Choroid plexus epithelial cell (primary cell): ENCODE measurements at places on chromosomes 1 and 21.

GRCh38 chr1:94011709-94012595, 102.7 kb upstream of the GCLM start:
- DNase-seq = no peak

- no peak for DNase-seq
Measured at GRCh38 chr1:86101616-86102015, 55.0 kb downstream of the COL24A1 start.

DNA sequence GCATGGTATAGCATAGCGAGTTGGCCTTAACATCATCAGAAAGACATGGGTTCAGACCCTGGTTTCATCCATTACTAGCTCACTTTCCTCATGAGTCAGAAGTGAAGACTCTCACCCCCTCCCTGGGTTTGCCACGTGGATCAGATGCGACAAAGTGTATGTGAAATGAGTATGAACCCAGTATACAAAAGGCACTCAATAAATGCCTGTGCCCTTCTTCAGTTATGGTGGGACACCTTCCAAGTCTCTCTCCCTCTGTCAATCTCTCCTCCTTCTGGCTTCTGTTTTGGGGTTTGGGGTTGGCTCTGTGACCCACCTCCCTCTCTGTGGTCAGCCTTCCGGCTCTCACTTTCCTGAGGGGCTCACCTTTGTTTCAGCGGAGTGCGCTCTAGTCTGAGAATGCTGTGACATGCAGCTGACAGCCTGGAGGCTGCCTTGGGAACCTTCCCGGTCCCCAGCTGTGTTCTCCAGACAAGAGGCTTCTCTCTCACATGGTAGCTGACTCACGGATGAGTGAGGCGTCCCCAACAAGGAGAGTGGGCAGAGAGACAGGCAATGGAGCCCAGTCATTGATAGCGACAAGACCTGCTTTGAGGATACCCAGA, 155.0 kb upstream of the EDN2 start:
- peak; percentile 70 for DNase-seq

- DNase-seq = no peak
Measured at GRCh38 chr1:95408507-95409136, 174.6 kb downstream of the RWDD3 start.

DNA sequence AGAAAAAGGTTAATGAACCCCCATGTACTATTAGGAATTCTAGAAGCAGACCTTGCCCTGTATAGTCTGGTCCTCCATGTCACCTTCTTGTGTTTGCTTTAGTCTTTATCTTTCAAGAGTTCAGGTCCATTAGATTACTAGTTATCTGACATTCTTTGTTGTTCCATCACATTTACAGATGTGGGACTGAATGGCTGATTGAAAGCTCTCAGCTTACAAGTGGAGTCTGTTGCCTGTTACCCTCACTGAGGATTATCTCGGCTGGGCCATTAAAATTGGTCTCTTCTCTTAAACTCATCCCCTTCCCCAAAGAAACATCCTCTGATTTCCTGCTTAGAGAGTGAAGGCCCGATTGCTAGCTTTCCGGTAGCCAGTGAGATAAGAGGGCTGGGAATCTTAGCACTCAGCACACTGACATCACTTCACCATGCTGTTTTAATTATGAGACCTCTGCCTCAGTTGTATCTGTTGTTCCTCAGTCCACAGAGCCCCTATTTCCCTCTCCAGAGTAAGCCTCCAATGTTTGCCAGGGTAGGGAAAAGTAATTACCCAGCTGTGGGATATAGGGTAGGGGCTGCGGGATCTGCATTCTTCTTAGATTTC, 76.8 kb downstream of the LPGAT1 start:
- no peak for DNase-seq

DNA sequence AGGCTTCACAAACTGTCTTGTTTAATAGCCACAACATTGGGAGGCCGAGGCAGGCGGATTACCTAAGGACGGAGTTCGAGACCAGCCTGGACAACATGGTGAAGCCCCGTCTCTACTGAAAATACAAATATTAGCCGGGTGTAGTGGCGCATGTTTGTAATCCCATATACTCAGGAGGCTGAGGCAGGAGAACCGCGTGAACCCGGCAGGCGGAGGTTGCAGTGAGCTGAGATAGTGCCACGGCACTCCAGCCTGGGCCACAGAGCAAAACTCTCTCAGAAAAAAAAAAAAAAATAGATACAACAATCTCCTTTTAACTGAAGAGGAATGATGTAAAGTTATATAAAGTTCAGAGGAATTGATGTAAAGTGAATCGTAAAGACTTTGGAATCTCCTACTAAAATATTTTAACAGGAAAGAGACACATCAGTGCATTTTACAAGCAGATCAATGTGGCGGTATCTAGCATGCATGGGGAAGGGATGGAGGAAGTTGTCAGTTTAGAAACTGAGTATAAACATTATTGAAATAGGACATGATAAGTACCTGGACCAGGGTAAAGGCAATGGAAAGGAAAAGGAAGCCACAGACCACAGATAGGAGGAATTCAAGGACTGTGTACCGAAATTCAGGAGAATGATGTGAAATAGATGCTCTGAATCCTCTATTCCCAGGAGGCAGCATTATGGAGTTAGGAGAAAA, 41.5 kb downstream of the PTPRC start:
- DNase-seq = no peak

- no peak for DNase-seq
Measured at GRCh38 chr1:53575141-53575954, 116.1 kb downstream of the DMRTB1 start.

DNA sequence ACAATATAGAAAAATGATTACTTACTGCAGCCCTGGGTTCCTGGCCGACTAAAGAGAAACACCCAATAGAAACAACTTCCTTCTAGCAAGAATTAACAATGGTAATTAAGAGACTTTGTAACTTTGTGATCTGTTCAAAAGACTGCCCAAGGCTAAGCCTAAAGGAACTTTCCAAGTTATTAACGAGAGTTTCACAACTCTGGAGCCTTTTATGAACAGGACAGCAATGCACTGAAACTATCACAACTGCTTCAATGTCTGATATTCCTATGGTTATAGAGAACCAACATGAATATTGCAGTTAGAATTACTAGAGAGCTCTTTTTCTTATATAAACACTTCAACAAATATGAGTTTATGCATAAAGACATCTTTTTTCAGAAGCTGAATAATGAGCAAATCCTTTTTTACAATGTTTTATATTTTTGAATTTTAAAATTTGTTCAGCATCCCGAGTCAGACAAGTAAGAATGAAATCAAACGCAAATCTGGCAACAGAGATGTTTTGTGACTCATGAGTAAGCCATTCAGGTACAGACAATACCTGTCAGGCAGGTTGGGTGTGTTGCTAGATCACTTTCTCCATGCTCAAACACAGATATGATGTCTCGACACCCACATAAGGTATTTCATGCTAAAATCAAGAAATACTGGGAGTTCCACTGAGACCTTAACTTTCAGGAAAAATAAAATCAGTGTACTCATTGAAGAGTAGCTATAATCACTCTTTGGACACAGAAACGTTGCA, 22.2 kb upstream of the KCNJ15 start:
- DNase-seq = no peak

- DNase-seq = peak; percentile 86
Measured at GRCh38 chr1:216310776-216311175, 112.5 kb downstream of the USH2A start.

DNA sequence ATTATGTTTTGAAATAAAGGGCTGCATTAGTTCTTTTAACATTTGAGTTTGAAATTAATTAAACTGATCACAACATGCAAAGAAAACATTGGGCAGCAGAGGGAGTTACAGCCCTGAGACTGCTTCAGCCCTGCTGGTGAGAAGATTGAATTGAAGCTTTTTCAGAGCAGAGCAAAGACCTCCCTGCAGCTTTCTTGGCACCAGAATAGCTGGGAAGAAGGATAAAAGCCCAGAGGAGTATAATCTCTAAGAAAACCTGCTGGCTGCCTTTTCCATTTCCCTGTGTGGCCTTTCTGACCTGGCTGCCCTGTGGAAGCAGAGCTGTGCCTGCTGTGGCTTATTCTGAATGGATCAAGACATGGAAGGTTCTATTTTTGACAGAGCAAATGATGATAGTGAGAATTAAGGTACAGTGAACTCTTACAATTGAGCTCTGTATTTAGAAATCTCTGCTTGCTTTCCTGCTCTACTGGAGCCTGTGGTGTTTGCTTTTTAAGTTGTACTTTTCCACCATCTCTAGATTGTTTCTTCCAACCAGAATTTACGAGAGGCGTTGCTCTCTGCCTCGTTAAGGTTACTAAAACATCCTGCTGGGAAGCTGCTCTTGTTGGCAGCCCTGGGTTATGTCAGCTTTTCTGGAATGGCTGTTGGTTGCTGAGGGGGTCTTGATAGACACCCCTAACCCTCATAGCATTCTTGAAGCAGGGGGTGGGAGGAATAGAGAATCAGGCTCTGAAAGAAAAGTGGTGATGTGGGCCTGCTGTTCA, 9.9 kb downstream of the SNRPE start:
- peak; percentile 92 for DNase-seq

DNA sequence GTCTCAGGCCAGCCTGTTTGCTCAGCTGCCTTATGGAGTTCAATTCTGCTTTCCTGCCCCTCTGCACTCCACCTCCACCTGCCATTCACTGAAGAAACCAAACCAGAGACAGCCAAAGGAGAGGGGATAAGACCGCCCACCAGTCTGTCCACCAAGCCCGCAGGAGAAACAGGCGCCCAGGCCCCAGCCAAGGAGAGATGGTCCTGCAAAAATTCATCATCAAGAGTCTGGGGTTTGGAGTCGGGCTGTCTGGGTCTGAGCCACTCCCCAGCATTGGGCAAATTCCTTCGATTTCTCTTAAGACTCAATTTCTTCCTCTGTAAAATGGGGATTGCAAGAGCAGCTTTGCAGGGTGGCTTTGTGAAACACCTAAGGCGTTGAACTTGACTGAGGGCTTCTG, 121.4 kb upstream of the RUNX3 start:
- no peak for DNase-seq

DNA sequence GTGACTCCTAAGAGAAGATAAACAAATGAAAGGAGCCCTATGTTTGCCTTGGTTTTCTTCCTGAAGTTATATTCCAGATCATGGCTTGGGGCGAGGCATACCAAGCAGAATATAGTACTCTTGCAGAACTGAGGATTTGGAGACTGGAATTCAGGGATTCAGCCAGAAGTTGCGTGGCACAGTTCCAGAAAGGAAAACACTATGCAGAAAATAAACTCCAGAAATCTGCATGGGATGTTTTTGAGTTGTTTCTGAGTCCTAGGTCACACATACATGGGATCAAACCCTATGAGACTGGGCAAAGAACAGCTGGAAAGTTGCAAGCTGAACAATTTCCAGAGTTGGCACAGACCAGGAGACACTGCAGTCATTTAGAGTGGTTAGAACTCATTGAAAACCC, 42.9 kb upstream of the IFFO2 start:
- DNase-seq = no peak

GRCh38 chr21:31211836-31212235, 132.2 kb downstream of the TIAM1 start:
- DNase-seq = no peak

DNA sequence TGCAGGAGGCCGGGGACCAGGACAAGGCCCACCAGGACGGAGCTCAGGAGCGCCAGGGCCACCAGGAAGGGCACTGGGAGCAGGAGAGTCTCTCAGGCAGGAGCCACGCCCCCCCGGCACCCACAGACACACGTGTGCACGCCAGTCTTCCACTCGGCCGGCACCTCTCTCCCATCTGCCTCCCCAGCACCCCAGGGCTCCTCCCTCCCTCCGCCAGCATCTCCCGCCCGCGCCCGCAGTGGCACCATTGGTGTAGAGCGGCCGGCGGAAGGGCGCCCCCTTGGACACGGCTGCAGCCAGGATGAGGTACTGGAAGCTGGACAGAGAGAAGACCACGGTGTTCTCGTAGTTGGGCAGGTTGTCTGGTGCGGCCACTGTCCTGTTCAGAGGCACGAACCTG, 6.1 kb upstream of the MFAP2 start:
- DNase-seq = no peak

GRCh38 chr1:4694492-4694891, 40.1 kb downstream of the AJAP1 start:
- DNase-seq = no peak

- no peak for DNase-seq
Measured at GRCh38 chr1:222529916-222530315, 18.0 kb downstream of the HHIPL2 start.

- DNase-seq = no peak
Measured at GRCh38 chr1:157798211-157798610, 21.3 kb upstream of the FCRL2 start.

GRCh38 chr1:211928993-211929637, 98.6 kb upstream of the LPGAT1 start:
- DNase-seq = peak; percentile 50

DNA sequence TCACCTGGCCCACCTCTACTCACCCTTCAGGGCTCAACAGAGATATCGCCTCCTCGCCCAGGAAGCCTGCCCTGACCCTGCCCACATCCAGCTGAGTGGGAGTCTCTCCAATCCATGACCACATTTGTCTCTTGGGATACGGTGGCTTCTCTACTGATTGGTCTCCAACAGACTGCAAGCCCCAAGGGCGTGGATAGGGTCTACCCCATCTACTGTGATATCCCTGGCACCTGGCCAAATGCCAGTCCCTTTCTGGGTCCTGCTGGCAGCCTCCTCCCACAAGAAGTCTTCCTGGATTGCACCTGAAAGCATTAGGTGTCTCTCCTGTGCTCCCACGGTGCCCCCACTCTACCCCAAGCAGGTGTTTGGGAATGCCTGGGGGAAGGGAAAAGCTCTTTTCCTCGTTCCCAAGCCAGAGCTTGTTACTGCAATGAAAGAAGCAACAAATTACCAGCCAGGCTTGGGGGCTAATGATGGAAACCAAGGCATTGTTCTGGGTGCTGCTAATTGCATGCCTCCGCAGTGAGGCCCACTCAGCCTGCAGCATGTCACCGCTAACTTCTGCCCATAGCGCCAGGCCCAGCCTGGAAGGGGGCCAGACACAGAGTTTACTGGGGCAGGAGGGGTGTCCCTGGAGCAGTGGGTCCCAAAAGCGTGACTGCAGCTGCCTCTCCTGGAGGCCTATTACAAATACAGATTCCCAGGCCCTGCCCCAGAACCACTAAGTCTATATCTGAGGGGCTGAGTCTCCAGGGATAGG, 90.7 kb upstream of the IFFO2 start:
- DNase-seq = no peak

GRCh38 chr1:70331962-70332361, 22.6 kb downstream of the ANKRD13C start:
- peak; percentile 31 for DNase-seq

DNA sequence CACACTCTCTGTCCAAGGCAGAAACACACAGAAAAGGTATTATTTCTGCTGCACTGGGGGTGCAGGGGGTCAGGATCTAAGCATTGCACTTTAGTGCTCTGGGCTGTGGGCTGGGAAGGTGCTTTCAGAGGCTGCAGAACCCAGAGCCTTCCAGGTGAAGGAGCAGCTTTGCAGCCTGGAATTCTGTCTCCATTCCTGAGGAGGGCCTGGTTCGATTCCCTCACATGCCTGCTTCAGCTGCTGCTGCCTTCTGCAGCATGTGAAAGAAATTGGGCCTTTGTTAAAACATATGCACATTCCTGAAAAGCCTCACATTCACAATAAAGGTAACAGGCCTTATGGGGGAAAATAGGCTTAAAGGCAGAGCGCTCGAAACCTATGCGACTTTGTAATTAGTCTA, 35.9 kb downstream of the VTCN1 start:
- no peak for DNase-seq

DNA sequence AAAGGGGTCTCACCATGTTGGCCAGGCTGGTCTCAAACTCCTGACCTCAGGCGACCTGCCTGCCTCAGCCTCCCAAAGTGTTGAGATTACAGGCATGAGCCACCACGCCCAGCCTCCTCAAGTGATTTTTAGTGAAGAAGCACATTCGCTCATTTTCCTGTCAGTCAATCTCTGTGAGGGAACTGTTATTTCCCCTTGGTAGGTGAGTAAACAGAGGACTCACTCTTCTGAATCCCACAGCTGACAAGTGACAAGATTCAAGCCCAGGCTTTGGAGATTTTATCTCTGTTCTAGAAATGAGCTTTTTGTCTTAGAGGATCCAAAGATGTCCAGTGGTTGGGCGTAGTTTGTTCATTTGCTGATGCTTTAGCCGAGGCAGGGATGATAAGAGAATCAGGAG, 43.9 kb upstream of the TACSTD2 start:
- DNase-seq = no peak
